ENCODE measurements at places on chromosomes 1 and 21.

DNA sequence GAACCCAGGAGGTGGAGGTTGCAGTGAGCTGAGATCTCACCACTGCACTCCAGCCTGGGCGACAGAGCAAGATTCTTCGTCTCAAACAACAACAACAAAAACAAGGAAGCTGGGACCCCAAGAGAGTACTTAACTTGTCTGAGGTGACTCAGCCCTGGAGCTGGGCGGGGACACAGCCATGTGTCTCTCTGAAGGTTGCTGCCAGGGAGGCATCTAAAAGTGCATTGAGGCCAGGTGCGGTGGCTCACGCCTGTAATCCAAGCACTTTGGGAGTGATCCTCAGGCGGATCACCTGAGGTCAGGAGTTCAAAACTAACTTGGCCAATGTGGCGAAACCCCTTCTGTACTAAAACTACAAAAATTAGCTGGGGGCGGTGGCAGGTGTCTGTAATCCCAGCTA is 7.7 kb downstream of the IFI6 start:
- DNase-seq = no peak

GRCh38 chr1:229627003-229627402 is 956 bp downstream of the URB2 start:
- DNase-seq = no peak

DNA sequence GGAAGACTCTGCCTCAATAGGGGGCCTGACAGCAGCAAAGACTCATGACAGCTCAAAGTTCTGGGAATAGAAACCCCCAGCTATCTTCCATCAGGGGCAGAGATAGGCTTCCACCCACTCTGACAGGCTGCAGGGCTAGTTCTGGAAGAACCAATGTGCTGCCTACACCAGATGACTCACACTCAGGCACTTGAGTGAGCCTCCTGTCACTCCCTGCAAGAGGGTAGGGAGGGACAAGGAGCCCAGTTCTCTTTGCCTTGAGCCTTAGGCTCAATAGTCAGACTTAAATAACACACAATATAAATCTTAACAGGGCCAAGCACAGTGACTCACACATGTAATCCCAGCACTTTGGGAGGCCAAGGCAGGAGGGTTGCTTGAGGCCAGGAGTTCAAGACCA is 386.4 kb downstream of the HHAT start:
- no peak for DNase-seq

DNA sequence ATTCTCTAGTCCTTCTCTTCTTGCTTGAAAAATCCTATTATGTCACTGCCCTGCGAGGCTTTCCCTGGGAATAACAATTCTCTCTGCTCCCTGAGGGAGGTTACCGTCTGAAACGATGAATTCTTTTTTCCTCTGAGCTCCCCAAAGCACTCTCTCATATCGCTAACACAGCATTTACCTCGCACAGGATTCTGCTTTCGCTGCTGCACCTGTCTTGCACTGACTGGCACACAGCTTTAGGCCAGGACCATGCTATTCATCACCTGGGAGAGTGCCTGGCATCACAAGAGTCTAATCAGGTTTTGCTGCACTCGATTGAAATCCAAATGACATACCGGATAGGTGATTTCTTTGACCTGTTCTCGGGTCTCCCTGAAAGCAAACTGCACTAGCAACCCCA is 52.8 kb upstream of the GNG4 start:
- no peak for DNase-seq

DNA sequence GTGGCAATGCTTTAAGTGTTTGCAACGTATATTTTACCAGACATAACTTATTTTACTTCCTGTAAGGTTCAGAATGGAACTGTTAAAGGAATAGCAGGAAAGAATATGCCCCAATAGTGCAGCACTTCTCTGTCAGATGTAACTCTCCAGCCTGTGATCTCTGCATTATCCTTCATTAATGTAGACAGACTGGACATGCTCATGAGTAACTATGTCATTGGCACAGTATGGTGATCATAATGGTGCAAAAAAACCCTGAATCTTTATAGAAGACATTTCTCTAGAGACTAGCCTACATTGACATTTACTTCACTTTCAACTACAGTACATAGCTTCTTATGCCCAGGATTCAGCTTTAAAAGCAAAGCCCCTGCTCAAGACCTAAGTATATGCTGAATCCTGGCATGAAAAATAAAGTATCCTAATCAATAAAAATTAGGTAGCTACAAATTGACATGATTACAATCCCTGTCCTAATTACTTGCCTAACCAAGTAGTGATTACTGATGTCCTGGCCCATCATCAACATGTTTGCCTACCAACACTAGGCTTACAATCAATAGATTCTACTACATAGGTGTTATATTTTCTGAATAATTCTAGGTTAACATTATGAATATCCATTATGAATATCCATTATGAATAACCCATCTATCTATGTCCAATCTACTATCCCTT is 13.9 kb downstream of the COX20 start:
- DNase-seq = no peak

DNA sequence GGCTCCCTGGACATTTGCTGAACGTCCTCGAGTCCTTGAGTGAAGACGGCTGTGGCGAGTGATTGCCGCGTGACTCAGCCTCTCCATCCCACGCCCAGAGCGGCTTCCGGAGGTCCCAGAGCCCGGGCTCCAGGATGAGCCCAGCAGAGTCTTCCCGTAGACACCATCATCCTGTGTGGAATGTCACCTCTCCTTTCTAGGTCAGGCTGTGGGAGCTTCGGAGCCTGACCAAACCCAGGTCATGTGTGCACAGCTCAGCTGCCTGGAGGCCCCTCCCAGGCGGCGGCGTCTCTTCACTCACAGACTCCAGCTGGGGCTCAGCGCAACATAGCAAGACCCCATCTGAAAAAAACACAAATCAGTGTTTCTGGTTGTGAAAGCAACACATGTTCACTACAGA is 38.2 kb downstream of the PRKCZ start:
- DNase-seq = no peak

GRCh38 chr1:199735660-199736059 is 291.9 kb upstream of the NR5A2 start:
- DNase-seq = no peak

DNA sequence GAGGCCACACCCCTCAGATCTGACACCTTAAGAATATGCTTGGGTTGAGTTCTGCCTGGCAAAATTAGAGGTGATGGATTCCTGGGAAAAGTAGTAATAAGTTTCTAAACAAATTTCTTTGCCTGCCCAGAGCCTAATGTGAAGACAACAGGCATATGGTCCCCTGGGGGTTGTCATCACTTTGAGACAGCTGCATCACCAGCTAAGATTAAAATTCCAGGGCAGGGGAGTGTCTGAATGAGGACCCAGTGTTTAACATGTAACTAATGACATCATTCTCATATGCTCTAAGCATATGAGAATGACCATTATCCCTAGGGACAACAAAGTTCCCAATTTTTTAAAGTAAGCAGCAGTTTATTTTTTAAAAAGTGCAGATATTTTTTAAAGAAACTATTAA is 432.2 kb downstream of the PCP4 start:
- no peak for DNase-seq

DNA sequence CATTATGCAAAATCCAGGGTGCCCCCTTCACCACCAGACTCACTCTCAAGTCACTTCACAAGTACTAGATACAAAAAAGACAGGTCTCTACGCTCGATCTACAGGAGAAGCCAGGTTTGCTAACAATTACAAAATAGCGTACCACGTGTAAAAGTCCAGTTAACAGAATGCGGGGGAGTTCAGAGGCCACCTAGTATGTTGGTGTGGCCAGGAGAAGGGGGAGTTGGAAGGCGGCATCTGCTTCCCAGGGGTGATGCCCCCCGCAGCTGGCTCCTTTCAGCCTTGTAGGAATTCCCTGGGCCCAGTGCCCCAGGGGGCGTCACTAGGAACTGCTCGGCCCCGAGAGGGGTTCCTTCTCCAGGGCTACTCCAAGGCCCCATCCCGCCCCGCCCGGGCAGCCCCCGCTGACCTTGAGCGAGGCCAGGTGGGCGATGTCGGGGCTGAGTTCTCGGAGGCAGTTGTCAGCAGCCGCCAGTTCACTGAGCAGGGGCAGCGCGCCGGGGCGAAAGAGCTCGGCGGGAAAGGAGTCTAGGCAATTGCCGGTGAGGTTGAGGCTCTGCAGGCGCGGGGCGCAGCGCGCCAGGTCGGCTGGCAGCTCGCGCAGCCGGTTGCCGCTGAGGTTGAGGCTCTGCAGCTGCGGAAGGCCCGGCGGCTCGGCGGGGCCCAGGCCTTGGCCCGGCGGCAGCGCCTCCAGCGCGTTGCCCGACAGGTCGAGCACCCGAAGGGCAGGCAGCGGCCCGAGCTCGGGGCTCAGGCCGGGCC is 664 bp downstream of the LRRC47 start:
- no peak for DNase-seq

GRCh38 chr21:38869946-38870345 is 64.2 kb downstream of the ETS2 start:
- no peak for DNase-seq

DNA sequence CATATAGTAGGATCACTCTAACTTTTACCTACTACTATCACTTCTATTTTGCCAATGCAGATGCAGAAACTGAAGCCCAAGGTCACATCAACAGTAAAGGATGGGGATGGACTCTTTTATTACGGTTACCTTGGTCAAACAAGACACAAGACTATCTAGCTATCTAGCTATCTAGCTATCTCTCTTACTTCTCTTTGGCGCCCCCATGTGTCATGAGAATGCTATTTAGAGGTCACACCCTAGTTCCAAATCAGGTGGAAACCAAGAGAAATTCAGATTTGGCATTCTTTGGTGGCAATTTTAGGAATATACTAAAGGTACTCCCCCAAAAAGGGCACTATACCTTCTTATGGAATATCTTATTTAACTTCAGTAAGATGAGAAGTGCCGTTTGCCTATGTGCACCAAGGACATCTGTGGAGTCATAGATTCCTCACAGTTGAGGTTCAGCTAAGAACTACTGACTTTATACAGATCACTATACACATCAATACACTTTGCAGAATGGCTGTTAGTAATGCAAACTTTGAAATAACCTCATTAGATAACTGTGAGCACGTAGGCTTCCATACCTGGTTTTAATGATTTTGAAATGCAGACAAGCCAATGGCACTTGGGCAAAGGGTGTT is 6.7 kb downstream of the ZNF648 start:
- peak; percentile 32 for DNase-seq

- no peak for DNase-seq
Measured at GRCh38 chr1:199862047-199862446, 165.5 kb upstream of the NR5A2 start.

DNA sequence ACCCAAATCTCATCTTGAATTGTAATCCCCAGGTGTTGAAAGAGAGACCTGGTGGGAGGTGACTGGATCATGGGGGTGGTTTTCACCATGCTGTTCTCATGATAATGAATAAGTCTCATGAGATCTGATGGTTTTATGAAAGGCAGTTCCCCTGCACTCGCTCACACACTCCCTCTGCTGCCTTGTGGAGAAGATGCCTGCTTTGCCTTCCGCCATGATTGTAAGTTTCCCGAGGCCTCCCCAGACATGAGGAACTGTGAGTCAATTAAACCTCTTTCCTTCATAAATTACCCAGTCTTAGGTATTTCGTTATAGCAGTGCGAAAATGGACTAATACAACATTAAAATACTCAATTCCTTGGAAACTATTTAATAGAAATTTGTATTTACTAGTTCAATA is 99.2 kb downstream of the PROX1 start:
- no peak for DNase-seq

DNA sequence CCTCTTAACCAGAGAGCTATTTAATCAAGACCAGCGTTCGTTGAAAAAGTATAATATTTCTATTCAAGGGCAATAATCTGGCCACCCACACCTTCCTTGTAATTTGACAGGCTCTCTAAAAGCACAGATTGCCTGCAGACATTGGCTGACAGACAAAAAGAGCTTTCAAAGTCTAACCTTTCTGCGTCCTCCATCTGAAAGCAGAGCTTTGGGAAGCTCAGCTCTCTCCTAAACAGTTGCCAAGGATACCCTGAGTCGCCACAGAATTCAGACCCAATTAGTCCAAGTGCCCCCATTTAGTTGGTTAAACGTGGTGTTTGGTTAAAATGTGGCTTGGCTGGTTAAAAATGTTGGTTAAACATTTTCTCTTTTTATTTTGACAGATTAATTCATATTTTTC is 33.7 kb upstream of the PLA2G2C start:
- peak; percentile 7 for DNase-seq

GRCh38 chr1:33849211-33849610 is 14.7 kb upstream of the HMGB4 start:
- DNase-seq = no peak

- no peak for DNase-seq
Measured at GRCh38 chr1:63738772-63739171, 35.0 kb upstream of the ROR1 start.
